ENCODE measurements at places on chromosomes 7 and 10. TPM values are rescaled to one million over a fixed set of nuclear protein-coding genes. Genes with fewer than 3 reads are reported as not detected.

GRCh38 chr7:50359995-50360925, 55.7 kb downstream of the IKZF1 start:
- peaks cover 3% of the 10 kb centered on the region for H3K4me1 ChIP-seq
- peaks cover 4% of the 10 kb centered on the region for H3K27me3 ChIP-seq
- no peak overlapping the region for H3K27ac ChIP-seq
- H3K36me3 ChIP-seq = no peaks in the 10 kb centered on the region
- H3K4me3 ChIP-seq = no peak overlapping the region

DNA sequence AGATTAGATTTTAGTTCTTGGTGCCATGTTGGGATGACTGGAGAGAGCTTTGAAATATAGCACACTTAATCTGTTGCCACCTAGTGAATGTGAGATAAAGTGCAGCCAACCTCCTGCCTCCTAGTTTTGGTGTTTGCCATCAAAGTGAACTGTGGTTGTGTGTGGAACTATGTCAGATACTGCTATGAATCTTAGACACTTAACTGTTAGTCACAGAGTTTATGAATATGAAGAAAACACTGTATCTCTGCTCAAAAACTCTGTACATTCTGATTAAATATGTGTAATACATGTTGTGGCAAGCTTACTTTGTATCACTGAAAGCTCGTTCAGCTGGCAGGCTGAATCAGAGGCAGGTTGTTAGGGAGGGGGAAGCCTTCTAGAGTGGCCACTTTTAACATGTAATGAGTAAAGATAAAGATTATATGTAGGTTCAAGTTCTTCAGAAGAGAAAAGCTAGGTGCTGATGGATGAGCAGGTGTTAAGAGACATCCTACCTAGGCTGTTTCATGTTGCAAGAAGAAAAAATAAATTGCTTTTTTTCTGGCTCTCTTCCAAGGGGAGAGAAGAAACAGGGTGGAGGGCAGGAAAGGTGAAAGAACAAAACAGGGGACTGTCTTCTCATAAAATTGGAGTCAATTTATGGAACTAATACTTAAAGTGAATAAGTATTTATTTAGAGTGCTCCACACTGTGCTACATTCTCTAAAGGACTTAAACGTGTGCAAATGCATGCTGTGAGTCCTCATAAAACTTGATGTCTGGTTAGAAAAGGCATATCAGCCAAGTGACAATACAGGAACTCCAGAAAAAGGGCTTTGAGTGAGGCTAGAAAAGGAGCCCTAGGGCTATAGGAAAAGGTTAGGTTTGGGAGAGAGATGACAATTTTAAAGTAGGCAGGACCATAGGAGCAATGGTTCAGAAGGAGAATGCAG, 14.1 kb upstream of the LAMB1 start:
- H3K4me3 ChIP-seq = no peak overlapping the region
- no peaks in the 10 kb centered on the region for H3K27me3 ChIP-seq
- no peak overlapping the region for H3K27ac ChIP-seq
- no peaks in the 10 kb centered on the region for H3K36me3 ChIP-seq

- H3K4me1 ChIP-seq = no peaks in the 10 kb centered on the region
- H3K4me3 ChIP-seq = no peak overlapping the region
- H3K27me3 ChIP-seq = peaks cover 17% of the 10 kb centered on the region
- H3K27ac ChIP-seq = no peak overlapping the region
These were observed 75.3 kb upstream of the NKX6-2 start for GRCh38 chr10:132861116-132861691.

- no peaks in the 10 kb centered on the region for H3K36me3 ChIP-seq
- no peaks in the 10 kb centered on the region for H3K27me3 ChIP-seq
These were observed 254.9 kb upstream of the NPY start for GRCh38 chr7:24029068-24029467.

PTF1A gene
- not detected for total RNA-seq

- H3K27ac ChIP-seq = no peak overlapping the region
These were observed 85.3 kb downstream of the HECTD2 start for GRCh38 chr10:91495402-91495801.

All from heart left ventricle (tissue), 16 donors.